ENCODE measurements at places on chromosomes 13 and 19. TPM values are rescaled to one million over a fixed set of nuclear protein-coding genes. Genes with fewer than 3 reads are reported as not detected.
A peak's percentile ranks its signal among the peaks of the same experiment; 100 is the strongest.

SMG9 gene
- total RNA-seq, result 55.9 TPM

ZNF418 gene
- 7.0 TPM for total RNA-seq

MEDAG gene
- total RNA-seq, result 0.97 TPM

MAP4K1 gene
- total RNA-seq, result 9.8 TPM

CCNE1 gene
- 0.97 TPM for total RNA-seq

- H3K4me3 ChIP-seq, result no peak overlapping the region
- H3K27ac ChIP-seq, result no peak overlapping the region
- H3K36me3 ChIP-seq, result peaks cover 45% of the 10 kb centered on the region
- no peak for DNase-seq
- H3K4me1 ChIP-seq, result no peaks in the 10 kb centered on the region
Measured at GRCh38 chr19:16850133-16850532, 20.9 kb downstream of the SIN3B start.

DNA sequence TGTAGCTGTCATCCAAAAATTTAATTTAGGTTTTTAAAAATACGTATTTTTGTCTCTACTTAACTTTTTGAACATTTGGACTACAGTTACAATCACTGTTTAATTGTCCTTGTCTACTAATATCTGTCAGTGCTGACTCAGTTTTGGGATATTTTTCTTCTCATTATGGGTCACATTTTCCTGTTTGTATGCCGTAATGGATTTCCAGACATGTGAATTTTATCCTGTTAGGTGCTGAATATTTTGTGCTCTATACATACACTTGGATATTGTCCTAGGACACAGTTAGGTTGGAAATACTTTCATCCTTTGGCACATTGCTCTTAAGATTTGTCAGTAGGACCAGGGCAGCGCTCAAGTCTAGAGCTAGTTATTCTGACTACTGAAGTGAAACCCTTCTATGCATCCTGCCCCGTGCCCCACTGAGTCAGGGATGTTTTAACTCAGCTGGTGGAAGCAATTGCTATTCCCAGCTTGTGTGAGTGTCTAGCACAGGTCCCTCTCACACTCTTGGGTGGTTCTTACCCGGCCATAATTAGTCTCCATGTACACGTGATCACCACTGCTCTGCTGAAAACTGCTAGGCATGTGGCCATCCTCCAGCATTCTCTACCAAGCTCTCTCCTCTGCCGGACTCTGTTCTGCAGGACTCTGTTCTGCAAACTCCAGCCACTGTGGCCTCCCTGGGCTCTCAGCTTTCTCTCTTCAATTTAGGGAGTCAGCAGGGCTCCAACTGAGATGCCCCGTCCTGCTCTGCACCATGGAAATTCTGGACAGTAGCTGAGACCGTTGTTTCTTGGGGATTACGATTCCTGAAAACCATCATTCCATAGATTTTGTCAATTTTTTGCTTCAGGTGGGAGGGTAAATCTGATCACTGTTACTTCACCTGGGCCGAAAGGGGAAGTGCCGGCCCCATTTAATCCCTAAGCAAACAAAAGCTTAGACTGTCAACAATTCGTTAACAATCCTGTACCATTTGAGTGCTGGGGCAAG, 11.1 kb downstream of the PROZ start:
- no peaks in the 10 kb centered on the region for H3K4me1 ChIP-seq
- H3K27ac ChIP-seq, result no peak overlapping the region
- no peak overlapping the region for H3K4me3 ChIP-seq
- H3K36me3 ChIP-seq, result peaks cover 8% of the 10 kb centered on the region
- H3K27me3 ChIP-seq, result no peaks in the 10 kb centered on the region
- DNase-seq, result no peak

DNA sequence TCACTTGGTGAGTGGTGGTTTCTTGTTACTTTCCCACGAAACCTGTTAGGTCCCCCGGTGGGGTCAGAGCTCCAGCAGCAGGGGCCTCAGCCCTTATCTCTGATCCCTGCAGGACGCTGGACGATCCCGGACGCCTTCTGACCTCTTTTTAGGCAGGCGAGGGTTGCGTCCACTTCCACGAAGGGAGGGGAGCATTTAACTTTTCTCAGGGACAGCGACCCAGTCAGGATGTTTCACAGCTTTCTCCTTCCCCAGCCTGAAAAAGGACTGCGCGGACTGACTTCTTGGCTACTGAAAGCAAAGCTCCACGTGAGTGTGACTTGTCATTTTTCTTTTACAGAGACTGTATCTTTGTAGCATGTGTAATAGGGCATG, 692 bp downstream of the ZNF234 start:
- H3K36me3 ChIP-seq, result peaks cover 9% of the 10 kb centered on the region
- peak; percentile 43 for DNase-seq
- peaks cover 7% of the 10 kb centered on the region for H3K4me1 ChIP-seq
- H3K4me3 ChIP-seq, result peak overlapping the region; percentile 78
- H3K27me3 ChIP-seq, result no peaks in the 10 kb centered on the region

DNA sequence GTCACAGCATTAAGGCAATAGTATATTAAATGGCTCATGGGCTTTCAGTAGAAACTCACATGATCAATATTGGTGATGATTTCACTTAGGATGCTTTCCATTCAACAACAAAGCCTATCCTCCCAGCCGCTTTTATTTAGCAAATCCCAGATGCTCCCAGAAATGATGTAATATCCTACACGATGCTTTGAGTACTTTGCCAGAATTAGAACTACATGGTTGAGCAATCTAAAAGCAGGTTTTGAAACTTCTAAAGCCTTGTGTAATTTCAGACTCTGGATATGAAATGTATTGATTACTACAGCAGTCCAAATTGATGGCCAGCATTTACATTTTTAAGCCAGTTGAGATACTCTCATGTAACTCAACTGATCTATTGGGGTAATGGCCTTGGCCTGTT, 13.6 kb downstream of the DLEU7 start:
- no peaks in the 10 kb centered on the region for H3K36me3 ChIP-seq
- no peaks in the 10 kb centered on the region for H3K27me3 ChIP-seq
- no peaks in the 10 kb centered on the region for H3K4me1 ChIP-seq
- H3K4me3 ChIP-seq, result no peak overlapping the region

GRCh38 chr19:40553885-40554857, 22.5 kb upstream of the SHKBP1 start:
- H3K27me3 ChIP-seq, result peaks cover 12% of the 10 kb centered on the region
- DNase-seq, result no peak
- H3K4me1 ChIP-seq, result no peaks in the 10 kb centered on the region
- H3K27ac ChIP-seq, result no peak overlapping the region
- no peak overlapping the region for H3K4me3 ChIP-seq

DNA sequence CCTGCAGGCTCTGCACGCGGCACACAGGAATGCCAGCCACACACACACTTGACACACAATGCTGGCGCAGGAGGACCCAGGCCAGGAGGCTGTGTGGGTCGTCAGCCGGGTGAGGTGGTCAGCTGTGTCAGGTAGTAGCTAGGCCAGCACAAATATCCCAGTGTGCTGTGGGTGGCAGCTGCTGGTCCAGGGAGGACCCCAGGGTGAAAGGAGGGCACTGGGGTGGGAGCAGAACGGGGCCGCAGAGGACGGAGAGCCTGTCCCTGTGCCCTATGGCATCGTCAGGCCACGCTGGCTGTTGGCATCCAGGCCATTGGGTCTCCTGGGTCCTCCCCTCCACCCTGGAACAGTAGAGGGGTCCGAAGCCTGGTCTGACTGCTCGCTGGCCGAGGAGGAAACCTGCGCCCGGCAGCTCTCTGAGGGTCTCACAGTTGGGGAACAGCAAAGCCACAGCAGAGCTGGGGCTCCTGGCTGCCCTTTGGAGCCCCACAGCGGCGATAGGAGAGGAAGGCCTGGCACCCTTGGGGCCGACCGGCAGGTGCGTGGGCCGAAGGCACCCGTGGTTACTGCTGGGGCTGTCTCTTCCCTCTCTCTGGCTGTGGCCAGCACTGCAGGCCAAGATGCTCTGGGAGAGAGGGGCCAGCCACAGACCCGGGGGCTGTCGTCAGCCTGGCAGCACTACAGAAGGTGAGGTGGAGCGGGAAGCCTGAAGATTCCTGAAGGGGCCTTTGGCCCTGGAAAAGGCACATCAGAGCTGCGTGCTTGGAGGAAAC, 27.3 kb downstream of the C13orf46 start:
- H3K4me1 ChIP-seq, result peaks cover 4% of the 10 kb centered on the region
- H3K27me3 ChIP-seq, result no peaks in the 10 kb centered on the region
- no peak overlapping the region for H3K27ac ChIP-seq

GRCh38 chr13:34412817-34413375, 529.2 kb upstream of the NBEA start:
- DNase-seq, result no peak
- H3K36me3 ChIP-seq, result no peaks in the 10 kb centered on the region
- no peak overlapping the region for H3K4me3 ChIP-seq
- H3K27ac ChIP-seq, result no peak overlapping the region
- no peaks in the 10 kb centered on the region for H3K27me3 ChIP-seq
- H3K4me1 ChIP-seq, result no peaks in the 10 kb centered on the region

GRCh38 chr13:30493658-30494381, 28.1 kb upstream of the HMGB1 start:
- no peaks in the 10 kb centered on the region for H3K36me3 ChIP-seq
- DNase-seq, result no peak
- no peaks in the 10 kb centered on the region for H3K27me3 ChIP-seq
- no peak overlapping the region for H3K4me3 ChIP-seq
- H3K27ac ChIP-seq, result no peak overlapping the region
- no peaks in the 10 kb centered on the region for H3K4me1 ChIP-seq

GRCh38 chr13:29196409-29197074, 376.4 kb downstream of the MTUS2 start:
- H3K36me3 ChIP-seq, result no peaks in the 10 kb centered on the region
- no peak overlapping the region for H3K27ac ChIP-seq
- H3K4me1 ChIP-seq, result no peaks in the 10 kb centered on the region
- no peak for DNase-seq
- no peak overlapping the region for H3K4me3 ChIP-seq

DNA sequence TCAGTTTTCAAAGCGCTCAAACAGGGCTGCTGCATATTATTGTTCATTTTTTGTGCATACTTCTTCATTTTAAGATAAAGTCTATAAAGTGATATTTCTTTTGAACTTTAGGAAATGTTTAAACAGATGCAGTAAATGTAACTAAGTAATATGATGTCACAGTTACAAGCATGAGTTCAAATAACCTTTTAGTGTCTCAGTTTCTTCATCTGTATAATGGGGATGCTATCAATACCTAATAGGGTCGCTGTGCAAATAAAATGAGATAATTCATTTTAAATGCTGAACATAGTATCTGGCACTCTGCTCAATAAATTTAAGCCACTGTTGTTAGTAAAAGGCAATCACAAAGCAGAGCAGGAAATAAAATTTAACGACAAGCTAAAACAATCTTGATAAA, 97.5 kb downstream of the UGGT2 start:
- no peak overlapping the region for H3K27ac ChIP-seq
- no peak for DNase-seq
- H3K36me3 ChIP-seq, result peaks cover 4% of the 10 kb centered on the region
- H3K27me3 ChIP-seq, result no peaks in the 10 kb centered on the region
- H3K4me3 ChIP-seq, result no peak overlapping the region

- no peaks in the 10 kb centered on the region for H3K27me3 ChIP-seq
- no peak overlapping the region for H3K4me3 ChIP-seq
- peak overlapping the region; percentile 53 for H3K27ac ChIP-seq
- DNase-seq, result peak; percentile 47
- H3K36me3 ChIP-seq, result no peaks in the 10 kb centered on the region
- H3K4me1 ChIP-seq, result peaks cover 4% of the 10 kb centered on the region
Measured at GRCh38 chr13:48749699-48750473, 96.2 kb downstream of the CYSLTR2 start.

All from lung (tissue), 17 donors.